ENCODE measurements at places on chromosomes 3 and 15.
A peak's percentile ranks its signal among the peaks of the same experiment; 100 is the strongest.

GRCh38 chr15:90817117-90818057 is 51.0 kb upstream of the FURIN start:
- no peak for DNase-seq

- no peak for DNase-seq
Observed at GRCh38 chr15:40893019-40893670, 1.1 kb upstream of the VPS18 start.

GRCh38 chr3:81909796-81910195 is 148.4 kb upstream of the GBE1 start:
- DNase-seq: no peak

DNA sequence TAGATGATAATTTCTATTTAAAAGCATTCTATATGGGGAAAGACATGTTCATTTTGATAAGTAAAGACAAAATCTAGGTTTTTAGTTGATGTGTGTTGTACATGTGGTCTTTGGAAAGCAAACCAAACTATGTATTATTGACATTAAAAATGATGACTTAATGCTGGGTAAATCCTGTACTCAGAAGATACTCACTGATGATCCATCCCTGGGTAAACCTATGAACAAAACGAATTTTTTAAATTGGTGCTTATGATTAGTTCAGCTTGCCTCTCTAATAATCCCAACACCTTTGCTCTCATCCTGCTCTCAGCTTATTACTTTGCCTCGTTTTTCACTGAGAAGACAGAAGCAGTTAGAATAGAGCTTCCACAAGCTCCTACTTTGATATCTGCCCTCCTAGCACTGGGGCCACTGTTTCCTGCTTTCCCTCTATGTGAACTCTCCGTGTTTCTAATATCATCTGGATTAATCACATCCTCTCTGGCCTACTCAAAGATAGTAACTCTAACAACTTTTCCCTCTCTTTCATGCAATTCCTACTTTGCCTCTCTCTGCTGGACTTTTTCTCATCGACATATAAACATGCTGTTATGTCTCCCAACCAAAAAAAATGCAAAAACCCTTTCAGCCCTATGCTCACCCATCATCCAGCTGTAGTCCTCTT is 29.3 kb downstream of the RARRES1 start:
- DNase-seq: no peak

GRCh38 chr3:127491909-127492308 is 98.6 kb downstream of the TPRA1 start:
- no peak for DNase-seq

- DNase-seq: no peak
Observed at GRCh38 chr3:15601046-15601398, 347 bp downstream of the HACL1 start.

- no peak for DNase-seq
Observed at GRCh38 chr3:33380653-33381052, 59.6 kb downstream of the UBP1 start.

- peak; percentile 53 for DNase-seq
Observed at GRCh38 chr3:82133070-82133606, 371.7 kb upstream of the GBE1 start.

GRCh38 chr3:67382536-67382935 is 271.9 kb downstream of the SUCLG2 start:
- DNase-seq: no peak

GRCh38 chr3:172702256-172702655 is 8.6 kb downstream of the NCEH1 start:
- no peak for DNase-seq

DNA sequence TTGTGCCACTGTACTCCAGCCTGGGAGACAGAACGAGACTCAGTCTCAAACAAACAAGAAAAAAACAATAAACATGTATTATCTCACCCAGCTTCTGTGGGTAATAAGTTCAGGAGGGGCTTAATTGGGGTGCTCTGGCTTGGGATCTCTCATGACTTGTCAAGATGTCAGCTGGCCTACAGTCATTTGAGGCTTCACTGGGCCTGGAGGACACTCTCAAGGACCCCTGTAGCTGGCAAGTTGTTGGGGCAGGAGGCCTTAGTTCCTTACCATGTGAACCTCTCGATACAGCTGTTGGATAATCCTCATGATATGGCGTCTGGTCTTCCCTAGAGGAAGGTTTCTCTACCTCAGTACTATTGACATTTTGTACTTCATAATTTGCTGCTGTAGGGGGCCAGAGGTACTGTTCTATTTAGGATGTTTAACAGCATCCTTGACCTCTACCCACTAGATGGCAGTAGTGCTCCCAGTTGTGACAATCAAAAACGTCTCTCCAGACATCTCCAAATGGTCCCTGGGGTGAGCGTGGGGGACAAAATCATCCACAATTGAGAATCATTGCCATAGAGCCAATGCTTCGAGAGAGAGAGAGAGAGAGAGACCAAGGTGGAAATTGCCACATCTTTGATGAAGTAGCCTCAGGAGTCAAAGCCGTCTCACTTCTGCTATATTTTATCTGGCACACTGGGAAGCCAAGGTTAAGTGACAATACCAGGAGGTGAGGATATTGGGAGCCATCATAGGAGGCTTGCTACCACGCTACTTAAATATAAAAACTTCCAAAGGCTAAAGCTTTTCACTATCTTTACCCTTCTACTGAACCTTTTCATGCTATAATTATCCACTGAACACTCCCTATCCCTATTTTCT is 23.9 kb upstream of the SLTM start:
- peak; percentile 76 for DNase-seq

DNA sequence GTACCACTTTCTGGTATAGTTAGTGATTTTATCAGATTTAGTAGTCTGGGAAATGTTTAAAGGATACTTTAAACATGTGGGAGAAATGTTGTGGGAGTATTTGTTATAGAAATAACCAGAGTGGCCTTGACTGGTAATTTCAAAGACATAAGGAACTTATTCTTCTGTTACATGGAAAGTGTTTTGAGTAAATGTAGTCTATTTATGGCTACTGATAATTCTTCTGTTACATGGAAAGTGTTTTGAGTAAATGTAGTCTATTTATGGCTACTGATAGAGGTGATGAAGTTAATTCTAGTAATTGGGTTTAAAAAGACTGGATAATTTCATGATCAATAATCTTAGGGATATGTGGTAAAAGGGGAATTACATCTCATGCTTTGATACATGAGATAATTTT is 17.7 kb downstream of the REC114 start:
- DNase-seq: no peak

DNA sequence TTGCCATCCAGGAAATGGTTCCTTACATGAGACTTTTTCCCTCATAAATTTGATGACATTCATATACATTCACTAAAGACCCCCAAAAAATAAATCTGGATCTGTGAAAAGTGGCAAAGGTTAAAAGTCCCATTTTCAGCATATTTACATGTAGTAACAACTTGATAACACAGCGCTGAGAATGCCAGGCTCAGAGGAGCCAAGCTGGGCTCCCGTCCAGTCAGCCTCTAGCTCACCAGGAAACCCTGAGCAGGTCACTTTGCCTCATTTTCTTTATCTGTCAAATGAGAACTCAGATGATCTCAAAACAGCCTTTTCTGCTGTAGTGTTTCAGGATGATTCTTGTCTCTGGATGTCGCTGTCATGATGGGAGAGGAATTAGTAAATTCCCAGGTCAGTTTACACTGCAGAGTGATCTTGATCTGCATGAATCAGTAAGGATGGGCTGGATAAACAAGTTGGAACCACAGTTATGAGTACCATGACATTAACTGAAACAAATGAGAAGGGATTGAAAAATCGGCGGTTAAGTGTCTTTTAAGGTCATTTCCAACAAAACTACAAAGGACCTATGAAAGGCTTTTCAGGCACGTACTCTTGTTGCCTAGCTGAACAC is 82.8 kb downstream of the PPARG start:
- no peak for DNase-seq

DNA sequence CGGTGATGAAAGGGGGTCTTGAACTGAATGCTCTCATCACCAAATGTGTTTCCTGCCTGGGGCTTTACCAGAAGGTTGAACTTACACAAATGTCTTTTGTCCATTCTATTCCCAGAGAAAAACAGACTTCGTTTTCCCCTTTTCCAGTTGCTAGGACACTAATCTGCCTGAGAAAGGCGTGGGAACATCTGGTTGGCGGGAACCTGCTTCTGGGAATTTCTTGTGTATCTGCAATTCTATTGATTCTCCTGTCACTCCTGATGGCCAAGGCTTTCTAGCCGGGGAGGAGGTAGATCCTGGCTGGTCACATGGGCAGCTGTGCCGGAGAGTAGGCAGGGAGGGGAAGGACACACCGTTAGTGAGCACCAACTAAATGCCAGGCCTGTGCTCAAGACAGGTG is 31.1 kb upstream of the CCDC174 start:
- DNase-seq: no peak

DNA sequence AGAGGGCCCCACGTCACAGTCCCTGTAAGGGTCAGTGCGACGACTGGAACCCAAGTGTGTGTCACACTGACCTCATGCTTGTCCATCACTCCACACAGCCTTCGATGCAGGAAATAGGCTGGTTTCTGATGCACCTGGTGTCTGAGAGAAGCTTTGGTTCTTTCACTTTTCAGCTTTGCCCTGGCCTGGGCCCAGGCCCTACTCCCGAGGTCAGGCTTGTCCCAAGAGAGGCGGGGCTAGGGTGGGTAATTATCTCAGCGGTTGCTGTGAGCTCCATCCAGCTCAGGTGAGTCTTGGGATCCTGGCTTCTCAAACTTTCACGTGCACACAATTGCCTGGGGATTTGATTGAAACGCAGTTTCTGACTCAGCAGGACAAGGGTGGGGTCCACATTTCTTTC is 19.6 kb upstream of the CHRNB4 start:
- DNase-seq: no peak

GRCh38 chr15:80816936-80817335 is 37.8 kb downstream of the CEMIP start:
- peak; percentile 44 for DNase-seq

DNA sequence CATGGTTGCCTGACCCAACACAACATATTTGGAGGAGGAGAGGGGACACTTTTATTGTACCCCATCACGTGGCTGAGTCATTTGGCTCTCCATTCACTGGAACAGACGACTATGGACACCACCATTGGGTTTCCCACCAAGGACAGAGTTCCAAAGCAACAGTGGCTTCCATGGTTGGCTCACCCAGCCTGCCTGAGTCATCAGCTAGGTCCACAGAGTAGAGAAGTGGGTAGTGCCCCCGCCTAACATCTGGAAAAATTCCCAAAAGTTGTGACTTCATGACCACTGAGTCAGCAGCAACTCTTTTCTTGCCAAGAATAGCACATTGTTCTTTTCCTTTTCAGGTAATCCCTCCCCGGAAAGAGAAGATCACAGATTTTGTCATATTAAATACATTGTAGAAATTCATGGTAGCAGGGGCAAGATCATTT is 3.0 kb upstream of the PPP1R2 start:
- DNase-seq: no peak

GRCh38 chr3:115698851-115699591 is 75.7 kb downstream of the GAP43 start:
- DNase-seq: no peak

DNA sequence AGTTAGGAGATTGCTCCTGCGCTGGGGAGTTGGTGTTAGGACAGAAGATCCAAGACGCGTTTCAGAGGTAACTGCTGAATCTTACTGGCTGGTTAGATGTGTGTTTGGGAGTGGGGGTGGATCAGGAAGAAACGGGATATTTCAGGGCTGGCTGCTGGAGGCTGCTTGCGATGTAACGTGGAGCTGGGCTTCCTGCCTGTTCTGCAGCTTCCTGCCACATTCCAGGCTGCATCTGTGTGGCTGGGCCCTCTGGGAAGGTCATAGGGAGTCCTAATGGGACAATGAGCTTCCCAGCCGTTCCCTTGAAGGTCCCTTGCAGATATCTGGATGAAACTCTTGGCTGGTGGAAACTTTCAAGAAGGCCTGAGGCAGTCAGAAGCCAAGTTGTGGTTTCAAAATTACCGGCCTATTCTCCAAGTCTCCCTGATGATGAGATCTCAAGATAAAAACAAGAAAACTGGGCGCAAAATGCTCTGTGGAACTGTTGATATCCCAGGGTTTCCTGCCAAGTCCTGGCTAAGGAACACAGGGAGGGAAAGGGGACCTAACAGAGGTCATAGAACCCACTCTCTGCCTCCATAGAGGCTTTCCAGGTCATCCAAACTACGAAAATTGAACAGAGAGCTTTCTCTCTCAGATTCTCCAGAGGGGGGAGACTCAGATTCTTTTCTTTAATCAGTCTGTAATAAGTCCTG is 67.0 kb downstream of the NOX5 start:
- DNase-seq: no peak

GRCh38 chr3:159733194-159733860 is 255.3 kb upstream of the IL12A start:
- no peak for DNase-seq

- DNase-seq: no peak
Observed at GRCh38 chr3:58037141-58037910, 29.1 kb downstream of the FLNB start.

DNA sequence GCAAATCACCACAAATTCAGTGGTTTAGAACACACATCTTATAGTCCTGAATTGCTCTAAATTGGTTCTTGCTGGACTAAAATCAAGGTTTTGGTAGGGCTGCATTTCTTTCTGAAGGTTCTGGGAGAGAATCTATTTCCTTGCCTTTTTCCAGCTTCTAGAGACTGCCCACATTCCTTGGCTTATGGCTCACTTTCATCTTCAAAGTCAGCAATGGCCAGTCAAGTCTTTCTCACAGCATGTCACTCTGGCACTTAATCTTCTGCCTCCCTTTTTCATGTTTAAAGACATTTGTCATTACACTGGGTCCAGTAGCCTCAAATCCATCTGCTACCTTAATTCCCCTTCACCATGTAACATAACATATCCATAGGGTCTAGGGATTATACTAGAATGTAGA is 149.0 kb downstream of the NEK10 start:
- no peak for DNase-seq

DNA sequence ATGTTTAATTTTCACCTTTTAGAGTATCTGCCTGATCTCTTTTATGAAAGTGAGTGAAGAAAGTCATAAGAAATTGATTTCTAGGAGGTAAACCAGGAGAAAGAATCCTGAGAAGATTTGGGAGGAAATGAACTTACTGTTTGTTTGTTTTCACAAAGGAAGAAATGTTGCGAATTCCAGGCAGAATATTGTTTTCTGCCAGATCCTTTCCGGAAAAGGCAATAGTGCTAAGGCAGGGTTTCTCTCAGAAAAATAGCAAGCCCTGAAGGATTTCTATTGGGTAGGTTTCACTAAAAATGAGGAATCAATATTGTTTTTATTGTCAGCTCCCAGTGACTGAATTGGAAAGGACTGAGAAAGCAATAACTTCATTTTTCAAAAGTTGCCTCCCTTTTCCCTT is 85.7 kb upstream of the TGFBR2 start:
- DNase-seq: no peak

DNA sequence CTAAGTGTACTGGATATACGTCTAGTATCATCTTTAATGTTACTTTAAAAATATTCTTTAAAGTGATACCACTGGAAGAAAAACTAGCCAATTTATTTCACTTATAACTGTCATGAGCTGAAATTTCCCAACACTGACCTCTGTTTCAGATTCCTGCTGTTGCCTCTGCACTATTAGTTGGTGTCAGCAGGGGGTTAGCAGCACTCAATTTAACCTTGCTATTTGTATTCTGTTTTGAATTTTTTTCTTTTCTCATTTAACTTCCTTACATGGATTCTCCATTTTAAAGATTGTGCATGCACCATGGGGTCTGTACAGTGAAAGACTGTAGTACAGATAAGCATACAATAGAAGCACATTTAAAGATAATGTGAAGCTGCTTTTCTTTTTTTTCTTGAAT is 169.2 kb downstream of the UBE2E2 start:
- no peak for DNase-seq

GRCh38 chr3:193874512-193874911 is 261.4 kb upstream of the HES1 start:
- no peak for DNase-seq

GRCh38 chr15:60243769-60244168 is 154.0 kb downstream of the ANXA2 start:
- no peak for DNase-seq
